ENCODE measurements at places on chromosomes 5 and 9.

GRCh38 chr5:139126711-139127111, 71.5 kb downstream of the SIL1 start:
- no peak for DNase-seq

GRCh38 chr9:131651599-131651998, 88.3 kb downstream of the RAPGEF1 start:
- DNase-seq: no peak

GRCh38 chr9:87263291-87263690, 234.4 kb upstream of the DAPK1 start:
- DNase-seq: no peak

- no peak for DNase-seq
Measured at GRCh38 chr5:168039566-168040248, 251.7 kb upstream of the WWC1 start.

DNA sequence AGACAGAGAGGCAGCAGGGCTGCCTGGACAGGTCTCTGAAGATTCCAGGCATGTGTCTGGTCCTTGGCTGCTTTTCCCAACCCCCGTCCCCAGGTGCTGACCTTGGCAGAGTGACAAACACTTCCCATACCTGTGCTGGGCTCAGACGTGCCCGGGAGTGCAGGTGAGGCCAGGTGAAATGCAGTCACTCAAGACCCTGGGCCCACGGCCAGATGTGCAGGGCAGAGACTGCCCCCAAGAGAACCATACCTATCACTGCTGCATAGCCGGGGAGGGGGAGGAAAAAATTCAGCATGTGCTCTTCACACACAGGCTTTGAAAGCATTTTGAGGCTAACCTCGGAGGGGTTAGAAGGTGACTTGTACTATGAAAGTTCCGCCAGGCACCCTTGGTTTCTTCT, 22.6 kb downstream of the CCNJL start:
- no peak for DNase-seq

GRCh38 chr9:130607640-130608420, 28.5 kb downstream of the FUBP3 start:
- no peak for DNase-seq

DNA sequence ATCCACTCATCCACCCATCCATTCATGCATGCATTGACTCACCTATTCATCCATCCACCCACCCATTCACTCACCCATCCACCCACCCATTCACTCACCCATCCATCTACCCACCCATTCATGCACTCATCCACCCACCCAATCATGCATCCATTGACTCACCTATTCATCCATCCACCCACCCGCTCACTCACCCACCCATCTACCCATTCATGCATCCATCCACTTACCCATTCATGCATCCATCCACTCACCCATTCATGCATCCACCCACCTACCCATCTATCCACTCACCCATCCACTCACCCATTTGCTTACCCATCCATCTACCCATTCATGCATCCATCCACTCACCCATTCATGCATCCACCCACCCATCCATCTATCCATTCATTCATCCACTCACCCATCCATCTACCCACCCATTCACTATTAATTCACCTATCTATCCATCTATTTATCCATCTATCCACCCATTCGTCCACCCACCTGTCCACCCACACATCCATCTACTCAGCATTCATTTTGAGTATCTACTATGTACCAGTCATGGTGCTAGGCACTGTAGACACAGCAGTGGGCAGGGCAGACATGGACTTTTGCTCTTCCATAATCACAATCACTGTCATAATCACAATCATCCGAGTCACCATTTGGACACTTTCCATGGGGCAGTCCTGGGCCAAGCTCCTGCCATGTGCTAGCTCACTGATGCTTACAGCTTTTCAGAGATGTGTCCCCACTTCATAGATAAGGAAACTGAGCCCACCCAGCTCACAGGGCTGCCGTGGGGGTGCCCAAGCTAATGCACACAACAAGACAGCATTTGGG, 34.4 kb downstream of the HMCN2 start:
- DNase-seq: no peak

GRCh38 chr5:142433526-142434321, 108.9 kb upstream of the SPRY4 start:
- DNase-seq: no peak

DNA sequence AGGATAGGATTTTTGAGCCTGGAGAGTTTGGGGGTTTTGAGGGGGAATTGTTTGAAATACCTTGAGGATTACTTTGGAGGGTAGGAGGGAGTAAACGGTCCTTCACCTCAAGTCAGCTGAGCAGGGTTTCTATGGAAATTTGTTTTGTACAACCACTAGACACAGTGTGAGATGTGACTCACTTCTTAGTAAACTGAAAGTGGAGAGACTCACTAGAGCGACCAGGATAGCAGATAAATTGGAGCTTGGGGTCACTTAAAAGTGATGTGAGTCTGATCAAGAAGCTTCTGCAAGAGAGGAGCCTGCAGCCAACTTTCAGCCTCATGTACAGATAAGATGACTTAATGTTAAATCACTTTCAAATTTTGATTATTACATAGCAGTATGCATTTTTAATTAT, 1945.9 kb upstream of the NUDT12 start:
- no peak for DNase-seq
